ENCODE measurements at places on chromosomes 1 and 21.

GRCh38 chr1:34265396-34265795 is 88.7 kb downstream of the C1orf94 start:
- DNase-seq: no peak

DNA sequence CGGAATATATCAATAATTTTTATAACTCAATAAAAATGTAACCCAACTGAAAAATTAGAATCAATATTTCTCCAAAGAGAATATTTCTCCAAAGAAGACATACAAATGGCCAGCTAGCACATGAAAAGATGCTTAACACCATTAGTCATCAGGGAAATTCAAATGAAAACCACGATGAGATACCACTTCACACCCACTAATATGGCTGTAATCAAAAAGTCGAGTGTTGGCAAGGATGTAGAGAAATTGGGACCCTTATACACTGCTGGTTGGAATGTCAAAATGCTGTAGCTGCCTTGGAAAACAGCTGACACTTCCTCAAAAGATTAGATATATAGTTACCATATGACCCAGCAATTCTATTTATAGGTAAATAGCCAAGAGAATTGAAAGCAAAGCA is 133.0 kb downstream of the GPR52 start:
- DNase-seq: no peak

- no peak for DNase-seq
Measured at GRCh38 chr1:17309426-17310067, 1.6 kb downstream of the PADI4 start.

- no peak for DNase-seq
Measured at GRCh38 chr1:81547261-81547911, 253.3 kb upstream of the ADGRL2 start.

GRCh38 chr1:85656256-85656655 is 52.0 kb downstream of the ZNHIT6 start:
- DNase-seq: peak; percentile 12

DNA sequence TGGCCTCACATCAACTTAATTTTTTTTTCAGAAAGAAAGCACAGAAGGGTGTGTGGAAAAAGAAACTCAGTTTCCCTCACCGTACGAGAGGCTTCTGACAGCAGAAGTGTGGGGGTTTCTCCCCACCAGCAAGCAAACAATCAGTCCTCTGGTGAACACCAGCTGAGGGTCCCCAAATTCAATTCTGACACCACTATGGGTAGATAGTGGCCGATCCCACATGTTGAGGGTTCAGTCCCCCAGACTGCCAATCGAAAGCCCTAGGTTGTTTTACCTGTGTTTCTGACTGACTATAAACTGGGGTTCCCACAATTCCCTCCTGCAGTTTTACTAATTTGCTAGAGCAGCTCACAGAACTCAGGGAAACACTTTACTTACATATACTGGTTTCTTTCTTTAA is 2.1 kb downstream of the IFI6 start:
- DNase-seq: no peak

- DNase-seq: peak; percentile 84
Measured at GRCh38 chr1:99869304-99869703, 19.1 kb downstream of the AGL start.

GRCh38 chr1:9369964-9370788 is 77.5 kb downstream of the SPSB1 start:
- no peak for DNase-seq

DNA sequence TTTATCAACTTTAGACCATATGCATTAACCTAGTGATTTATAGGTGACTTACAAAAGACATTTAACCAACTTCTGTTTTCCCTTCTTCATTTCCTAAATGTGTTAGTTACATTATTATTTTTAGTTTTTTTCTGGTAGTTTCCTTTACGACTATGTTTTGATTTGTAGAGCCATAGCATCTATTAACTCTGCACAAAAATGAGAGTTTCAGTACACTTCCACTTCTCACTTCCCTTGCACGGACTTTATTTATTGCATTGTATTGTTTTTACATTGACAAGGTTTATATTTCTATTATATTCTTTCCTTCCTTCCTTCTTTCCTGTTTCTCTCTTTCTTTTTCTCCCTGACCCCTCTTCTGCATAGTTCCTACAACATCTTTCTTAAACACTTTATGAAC is 14.7 kb downstream of the PKN2 start:
- no peak for DNase-seq

DNA sequence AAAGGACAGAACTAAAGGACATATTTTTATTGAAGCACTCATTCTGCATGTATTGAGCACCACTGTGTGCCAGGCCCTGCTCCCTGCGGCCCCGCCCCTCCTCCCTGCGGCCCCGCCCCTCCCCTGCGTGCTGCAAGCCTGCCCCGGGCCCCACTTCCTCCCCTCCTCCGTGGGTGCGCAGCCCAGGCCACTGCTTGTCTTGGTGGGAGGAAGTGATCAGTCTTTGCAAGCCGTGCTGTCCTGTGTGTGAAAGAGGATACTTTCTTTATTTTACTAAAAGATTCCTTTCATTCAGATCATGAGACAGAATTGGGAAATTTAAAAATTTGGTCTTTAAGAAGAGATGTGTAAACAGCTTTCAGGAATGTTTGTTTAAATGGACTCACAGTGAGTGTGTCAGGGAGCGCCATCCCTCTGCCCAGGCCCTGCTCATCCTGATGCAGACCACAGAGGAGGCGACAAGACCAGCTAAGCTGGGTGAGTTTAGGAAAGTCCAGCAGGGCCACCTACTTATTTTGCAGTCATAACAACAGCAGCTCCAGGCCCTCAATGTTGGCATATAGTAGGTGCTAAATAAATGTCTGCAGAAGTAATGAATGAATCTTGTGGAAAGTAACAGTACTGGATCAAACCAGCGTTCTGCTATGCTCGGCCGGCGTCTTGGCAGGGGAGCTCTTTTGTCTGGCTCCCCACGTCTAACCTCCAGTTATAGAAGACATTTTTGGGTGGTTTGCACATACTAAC is 88.3 kb upstream of the SELENON start:
- no peak for DNase-seq

GRCh38 chr1:24321126-24321525 is 2.0 kb downstream of the GRHL3 start:
- DNase-seq: no peak

GRCh38 chr21:42393443-42393950 is 2.4 kb downstream of the TMPRSS3 start:
- DNase-seq: no peak

DNA sequence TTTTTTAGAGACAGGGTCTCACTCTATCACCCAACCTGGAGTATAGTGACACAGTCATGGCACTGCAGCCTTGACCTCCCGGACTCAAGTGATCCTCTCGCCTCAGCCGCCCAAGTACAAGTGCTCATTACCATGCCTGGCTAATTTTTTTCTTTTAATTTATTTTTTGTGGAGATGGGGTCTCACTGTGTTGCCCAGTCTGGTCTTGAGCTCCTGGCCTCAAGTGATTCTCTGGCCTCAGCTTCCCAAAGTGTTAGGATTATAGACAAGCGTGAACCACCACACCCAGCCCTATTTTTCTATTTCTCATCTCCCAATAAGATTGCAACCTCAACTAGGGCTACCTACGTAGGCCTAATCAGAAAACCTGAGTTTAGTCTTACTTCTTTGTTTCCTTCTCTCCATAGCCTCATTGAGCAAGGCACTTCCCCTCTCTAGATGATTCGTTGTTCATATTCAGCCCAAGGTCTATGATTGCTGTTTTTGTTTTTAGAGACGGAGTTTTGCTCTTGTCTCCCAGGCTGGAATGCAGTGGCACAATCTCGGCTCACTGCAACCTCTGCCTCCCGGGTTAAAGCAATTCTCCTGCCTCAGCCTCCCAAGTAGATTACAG is 1.1 kb upstream of the KPNA6 start:
- DNase-seq: no peak

DNA sequence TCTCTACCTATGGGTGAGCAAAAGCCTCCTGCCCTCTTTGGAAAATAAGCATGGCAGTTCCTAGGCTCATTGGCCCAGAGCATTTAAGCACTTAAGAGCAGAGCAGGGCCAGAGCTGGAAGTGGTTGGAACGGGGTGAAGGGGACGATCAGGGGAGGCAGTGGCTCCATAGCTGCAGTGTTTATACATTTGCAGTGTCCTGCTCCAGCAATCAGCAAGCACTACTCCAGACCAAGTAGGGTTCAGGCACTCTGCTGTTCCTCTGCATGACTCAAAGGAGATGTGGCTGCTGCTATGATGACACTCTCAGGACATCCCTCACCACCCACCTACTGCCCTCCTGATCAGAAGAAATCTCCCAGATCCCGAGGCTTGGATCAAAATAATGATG is 55.0 kb downstream of the TRABD2B start:
- no peak for DNase-seq

- DNase-seq: no peak
Measured at GRCh38 chr1:53419034-53419433, 40.2 kb upstream of the DMRTB1 start.

- no peak for DNase-seq
Measured at GRCh38 chr1:5394111-5394510, 598.1 kb downstream of the NPHP4 start.

DNA sequence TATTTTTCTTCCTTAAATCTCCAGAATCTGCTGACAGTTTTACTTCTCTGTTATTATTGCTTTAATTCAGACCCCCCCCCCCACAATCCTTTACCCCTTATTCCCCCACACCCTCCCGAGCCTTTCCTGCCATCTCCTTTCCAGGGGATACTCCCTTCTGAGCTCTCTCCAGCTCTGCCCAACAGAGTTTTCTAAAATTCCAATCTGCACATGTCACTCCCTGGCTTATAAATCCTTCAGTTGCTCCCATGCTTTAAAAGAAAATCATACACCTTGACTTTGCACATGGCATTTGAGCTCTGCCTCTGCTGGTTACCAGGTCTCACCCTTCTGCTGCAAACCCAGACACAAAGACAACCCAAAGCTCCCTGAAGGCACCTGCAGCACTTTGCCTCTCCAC is 11.7 kb upstream of the EPS8L3 start:
- no peak for DNase-seq

DNA sequence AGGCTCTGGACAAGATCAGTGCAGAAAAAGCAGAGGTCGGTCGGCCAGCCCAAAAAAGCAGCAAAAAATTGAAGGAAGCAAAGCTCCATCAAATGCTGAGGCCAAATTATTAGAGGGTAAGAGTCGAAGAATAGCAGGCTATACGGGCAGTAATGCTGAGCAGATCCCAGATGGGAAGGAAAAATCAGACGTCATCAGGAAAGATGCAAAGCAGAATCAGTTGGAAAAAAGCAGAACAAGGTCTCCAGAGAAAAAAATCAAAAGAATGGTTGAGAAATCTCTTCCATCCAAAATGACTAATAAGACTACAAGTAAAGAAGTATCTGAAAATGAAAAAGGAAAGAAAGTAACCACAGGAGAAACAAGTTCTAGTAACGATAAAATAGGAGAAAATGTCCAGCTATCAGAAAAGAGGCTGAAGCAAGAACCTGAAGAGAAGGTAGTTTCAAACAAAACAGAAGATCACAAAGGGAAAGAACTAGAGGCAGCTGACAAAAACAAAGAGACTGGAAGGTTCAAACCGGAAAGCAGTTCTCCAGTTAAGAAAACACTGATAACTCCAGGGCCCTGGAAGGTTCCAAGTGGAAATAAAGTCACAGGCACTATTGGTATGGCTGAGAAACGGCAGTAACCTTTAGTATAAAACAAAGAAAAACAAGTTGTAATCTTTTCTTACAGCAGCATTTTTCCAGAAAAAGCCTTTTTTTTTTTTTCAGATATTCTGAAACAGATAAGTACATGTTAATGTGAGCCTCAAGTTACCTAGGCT is 75.7 kb downstream of the PHTF1 start:
- no peak for DNase-seq

- DNase-seq: peak; percentile 65
Measured at GRCh38 chr1:172325531-172325930, 95.0 kb upstream of the C1orf105 start.

DNA sequence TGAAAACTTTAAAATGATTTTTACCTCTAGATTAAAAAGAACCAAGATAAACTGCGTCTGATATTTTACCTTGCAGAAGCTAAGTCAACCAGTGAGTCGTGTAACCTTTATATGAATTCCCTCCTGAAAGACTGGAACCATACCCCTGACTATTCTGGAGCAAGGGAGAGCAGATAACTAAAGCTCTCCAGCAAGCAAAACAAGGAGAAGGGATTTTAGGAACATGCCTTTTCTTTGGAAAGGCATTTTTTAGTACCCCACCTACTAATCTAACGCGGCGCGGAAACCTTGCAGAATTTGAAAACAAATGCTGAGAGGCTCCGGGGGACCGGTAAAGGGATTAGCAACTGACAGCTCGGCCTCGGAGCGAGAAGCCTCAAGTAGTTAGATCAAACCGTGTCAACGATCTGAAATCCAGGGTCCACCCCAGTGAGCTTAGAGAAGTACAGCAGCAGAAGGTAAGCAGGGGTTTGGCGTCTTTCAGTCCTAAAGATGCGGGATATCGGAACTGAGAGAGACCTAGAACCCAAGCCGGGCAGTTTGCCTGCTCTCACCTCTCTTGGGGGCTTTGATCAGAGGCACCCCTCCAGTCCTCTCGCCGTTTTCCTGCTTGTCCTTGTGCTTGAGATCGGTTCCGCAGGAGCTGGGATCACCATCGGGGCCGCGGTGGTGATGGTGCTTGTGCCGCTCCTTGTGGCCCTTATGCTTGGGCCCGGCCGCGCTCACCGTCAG is 954 bp downstream of the RSBN1 start:
- DNase-seq: peak; percentile 17

- DNase-seq: peak; percentile 94
Measured at GRCh38 chr1:17239420-17239819, 9.5 kb upstream of the PADI3 start.

DNA sequence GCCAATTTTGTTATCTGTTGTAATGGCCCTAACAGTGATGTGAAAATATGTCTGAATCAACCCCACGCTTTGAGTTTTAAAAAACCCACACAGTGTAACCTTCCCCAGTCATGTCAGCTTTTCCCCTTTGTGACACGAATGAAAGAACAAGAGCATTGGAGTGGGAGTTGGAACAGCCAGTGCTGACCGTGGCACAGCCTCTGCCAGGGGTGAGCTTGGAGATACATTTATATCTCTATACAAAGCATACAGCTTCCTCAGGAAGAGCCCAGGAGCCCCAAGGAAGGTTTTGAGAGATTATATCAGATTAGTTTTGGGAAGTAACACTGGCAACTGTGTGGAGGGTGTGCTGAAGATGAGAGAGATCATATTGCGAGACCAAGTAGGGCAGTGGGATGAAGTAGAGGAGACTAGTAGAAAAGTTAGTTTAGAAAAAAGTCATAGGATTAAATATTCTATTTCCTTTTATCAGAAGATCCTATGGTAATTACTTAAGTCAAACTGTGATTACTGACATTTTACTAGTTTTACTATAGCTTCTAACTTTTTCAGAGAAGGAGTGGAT is 15.9 kb downstream of the LRRC8B start:
- no peak for DNase-seq

GRCh38 chr1:75053207-75053606 is 81.0 kb upstream of the LHX8 start:
- DNase-seq: no peak

- no peak for DNase-seq
Measured at GRCh38 chr21:27561116-27561515, 594.2 kb upstream of the ADAMTS5 start.

GRCh38 chr1:21517161-21517589 is 8.0 kb downstream of the ALPL start:
- DNase-seq: no peak

DNA sequence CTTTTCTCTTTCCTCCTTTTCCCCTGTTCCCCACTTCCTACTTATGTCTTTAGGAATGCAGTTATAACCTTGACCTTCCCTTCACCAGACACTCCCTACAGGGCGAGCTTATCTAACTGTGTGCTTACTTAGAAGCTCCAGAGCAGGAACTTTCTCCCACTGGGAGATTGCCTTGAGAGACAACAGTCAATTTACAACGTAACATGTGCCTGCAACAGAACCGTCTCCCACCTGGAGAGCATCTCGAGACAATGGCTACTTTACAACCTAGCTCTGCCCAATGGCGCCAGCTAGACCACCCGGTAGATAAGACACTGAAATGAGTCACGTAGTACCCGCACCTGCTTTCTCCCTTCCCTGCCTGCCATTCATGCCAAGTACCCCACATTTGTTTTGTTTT is 16.7 kb downstream of the HMGN1 start:
- no peak for DNase-seq

Data from AG10803 (cell line).